Stimulated activated CD8-positive, alpha-beta memory T cell treated with anti-CD3 and anti-CD28 coated beads, Interleukin-7, amount 100 ng/mL, for 1 hour (primary cell): ENCODE measurements at places on chromosomes 1 and 21.

DNA sequence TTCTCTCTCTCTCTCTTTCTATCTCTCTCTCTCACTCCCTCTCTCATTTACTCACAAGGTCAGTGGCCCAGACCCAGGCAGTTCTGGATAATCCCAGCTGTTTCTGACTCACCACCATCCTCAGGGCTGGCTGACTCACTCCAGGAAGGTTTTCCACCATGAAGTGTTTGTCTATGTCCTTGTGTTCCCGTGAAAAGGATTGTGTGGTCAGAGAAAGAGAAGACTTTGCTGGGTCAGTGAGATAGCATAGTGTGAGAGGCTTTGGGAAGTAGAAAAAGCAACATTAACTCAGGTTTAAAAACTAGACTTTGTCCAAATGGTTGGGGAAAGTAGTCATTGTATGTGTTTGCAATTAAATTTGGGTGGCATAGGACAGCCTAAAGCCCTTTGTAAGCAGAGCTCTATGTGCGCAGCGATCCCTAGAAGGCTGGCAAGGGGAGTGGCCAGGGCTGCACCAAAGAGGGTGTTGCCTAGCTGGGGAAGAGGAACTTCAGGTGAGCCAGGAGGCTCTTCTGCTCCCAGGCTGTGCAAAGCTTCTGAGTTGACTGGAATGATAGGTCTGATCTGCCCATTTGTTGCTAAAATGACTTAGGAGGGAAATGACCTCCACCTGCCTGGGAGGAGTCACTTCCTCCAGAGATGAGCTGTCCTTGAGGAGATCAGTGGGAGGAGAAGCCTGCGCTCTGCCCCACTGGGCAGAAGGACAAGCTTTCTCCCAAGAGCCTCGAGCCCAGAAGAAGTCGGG, 4.9 kb upstream of the CAPN2 start:
- DNase-seq = no peak

DNA sequence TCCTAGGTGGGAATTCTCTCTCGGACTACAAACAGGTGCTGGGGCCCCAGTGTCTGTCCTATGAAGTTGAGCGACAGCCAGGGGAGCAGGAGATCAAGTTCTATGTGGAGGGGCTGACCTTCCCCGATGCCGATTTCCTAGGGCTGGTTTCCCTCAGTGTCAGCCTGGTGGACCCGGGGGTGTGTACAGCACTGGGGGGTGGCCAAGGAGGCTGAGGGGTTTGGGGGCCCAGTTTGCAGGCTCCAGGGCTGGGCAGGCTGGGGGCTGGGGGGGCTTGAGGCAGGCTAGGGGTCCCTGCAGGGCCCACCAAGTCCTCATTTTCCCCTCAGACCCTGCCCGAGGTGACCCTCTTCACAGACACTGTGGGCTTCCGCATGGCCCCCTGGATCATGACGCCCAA, 20.3 kb upstream of the PADI3 start:
- no peak for DNase-seq

DNA sequence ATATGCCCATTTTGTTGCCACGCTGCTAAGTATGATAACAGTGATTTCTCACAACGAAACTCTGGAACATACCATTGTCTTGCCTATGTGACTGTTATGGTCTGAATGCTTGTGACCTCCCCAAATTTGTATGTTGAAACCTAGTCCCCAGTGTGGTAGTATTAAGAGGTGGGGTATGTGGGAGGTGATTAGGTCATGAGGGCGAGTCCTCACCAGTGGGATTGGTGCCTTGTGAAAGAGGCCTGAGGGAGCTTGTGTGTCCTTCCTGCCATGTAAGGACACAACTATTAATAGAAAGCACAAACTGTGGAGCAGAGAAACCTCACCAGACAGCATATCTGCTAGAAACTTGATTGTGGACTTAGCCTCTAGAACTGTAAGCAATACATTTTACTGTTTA, 84.6 kb downstream of the SELENOF start:
- no peak for DNase-seq

GRCh38 chr1:246534114-246534513, 27.0 kb upstream of the SMYD3 start:
- DNase-seq = no peak

DNA sequence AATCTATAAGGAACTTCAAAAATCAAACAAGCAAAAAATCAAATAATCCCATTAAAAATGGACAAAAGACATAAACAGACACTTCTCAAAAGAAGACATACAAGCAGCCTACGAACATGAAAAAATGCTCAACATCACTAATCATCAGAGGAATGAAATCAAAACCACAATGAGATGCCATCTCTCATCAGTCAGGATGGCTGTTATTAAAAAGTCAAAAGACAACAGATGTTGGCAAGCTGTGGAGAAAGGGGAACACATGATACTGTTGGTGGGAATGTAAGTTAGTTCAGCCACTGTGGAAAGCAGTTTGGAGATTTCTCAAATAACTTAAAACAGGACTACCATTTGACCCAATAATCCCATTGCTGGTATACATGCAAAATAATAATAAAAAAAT, 226.4 kb downstream of the S1PR1 start:
- no peak for DNase-seq

DNA sequence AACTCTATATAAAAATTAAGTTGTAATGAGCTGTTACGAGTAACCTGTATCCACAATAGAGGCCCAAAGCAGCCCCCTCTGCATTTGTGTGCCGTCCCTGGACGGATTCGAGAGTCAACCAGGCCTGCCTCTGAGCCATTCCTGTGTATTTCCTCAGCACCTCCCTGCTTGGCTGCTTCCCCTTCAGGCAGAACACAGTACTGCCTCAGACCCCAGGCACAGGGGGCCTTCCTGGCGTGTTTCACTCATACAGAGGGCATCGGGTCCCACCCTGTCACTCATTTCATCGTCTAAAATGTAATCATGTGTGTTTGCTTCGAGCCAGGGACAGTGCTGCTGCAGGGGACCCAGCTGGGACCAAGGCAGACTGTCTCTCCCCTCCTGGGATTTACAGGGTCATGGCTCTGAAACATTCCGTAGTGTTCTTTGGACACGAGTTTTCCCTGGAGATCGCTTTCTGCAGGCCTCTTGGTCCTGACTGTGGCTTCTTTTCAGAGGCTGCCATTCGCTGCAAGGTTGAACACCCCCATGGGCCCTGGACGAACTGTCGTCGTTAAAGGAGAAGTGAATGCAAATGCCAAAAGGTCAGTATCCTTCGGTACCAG, 19.4 kb downstream of the LGALS8 start:
- DNase-seq = no peak

- DNase-seq = no peak
These were observed 670 bp downstream of the CLSTN1 start for GRCh38 chr1:9822897-9823692.

DNA sequence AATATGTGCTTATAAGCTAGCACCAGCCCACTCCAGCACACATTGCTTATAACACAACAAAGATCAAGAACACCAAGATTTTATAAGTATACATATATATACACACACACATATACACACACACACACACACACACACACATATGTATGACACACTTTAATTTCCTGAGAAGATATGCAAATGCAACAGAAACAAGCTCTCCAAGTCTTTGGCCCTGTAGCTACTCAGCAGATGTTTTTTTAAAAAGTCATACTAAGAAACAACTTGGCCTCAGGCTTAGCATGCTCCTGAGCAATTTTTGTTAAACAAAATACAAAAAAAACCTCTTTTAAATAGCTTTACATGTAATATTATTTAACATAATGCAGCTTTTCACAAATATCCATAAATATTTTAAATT, 11.1 kb downstream of the TNFSF18 start:
- DNase-seq = no peak

- no peak for DNase-seq
These were observed 20.0 kb downstream of the PIK3CD start for GRCh38 chr1:9671377-9672140.

GRCh38 chr1:168466714-168467131, 77.1 kb downstream of the XCL2 start:
- DNase-seq = no peak

DNA sequence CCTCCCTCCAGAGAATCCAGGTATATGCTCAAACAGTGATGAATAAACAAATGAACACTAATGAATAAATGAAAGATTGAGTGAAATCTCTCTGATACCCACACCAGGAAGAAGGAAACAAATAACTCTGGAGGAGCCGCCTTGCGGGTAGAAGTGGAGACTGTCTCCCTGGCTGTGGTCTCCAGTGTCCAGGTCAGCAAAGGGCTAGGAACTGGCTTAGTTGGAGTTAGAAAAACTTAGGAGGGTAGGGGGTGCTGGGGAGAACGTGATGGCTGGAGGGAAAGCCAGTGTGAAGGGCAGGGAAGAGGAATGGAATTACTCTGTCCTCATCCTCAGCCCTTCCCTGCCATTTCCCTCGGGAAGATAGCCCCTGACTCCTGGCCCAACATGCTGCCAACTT, 537 bp downstream of the RHBDL2 start:
- DNase-seq = no peak

DNA sequence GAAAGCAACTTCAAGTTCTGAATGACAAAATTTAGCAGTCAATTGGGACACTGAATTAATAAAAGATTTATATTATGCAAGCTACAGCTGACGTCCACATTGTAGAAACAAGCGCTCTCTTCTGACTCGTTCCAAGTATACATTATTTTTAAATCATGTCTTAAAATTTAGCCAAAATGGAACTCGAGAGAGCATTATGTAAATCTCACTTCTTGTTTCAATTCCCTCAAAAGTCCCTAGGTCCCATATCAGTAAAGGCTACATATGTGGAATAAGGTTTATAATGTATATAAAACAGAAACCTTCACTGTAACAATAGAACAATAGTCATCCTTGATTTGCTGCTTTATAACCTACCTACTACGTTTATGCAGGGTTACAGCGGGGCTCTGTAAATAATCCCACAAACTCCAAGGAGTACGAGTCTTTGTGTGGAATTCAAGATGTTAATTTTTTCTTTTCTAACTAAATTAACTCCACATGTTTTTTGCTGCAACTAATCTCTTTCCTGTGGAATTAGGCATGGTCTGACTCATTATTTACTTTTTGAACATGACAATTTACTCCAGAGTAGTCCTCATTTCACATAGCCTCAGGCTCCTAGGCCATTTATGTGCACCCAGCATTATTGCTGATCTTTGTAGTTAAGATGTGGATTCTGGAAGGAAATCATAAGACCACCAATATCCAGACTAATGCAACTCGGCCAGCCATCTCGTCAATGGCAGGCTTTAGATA, 785.1 kb downstream of the LTN1 start:
- no peak for DNase-seq

GRCh38 chr1:211490821-211491415, 1.0 kb downstream of the RD3 start:
- no peak for DNase-seq

DNA sequence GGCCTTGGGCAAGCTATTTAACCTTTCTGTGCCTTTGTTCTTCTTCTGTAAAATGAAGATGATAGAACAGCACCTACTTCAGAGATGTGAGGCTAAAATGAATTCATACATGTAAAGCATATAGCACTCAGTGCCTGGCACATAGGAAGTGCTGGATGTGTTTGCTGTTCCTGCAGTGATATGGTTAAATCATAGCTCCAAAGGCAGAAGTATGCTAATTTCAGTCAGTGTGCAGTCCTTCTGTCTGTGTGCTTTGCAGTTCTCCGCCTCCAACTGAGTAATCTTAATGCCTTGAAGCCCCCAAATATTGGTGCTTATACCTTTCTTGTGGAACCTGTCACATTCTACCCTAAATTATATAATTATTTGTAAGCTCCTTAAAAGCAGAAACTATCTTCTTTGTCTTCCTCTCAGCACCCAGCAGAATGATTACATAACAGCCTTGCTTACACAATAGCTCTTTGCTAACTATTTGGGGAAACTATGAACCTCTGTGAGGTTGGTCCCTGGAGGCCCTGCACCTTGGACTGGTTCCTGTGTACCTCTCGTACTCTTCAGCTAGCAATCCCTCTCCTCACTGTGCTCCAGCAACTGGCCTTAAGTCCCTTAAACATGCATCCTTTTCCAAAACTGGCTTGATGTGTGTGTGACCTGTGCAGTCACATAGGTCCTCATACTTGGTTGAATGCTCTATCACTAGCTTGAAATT, 57.0 kb upstream of the CACYBP start:
- no peak for DNase-seq

- no peak for DNase-seq
These were observed 18.3 kb upstream of the NGF start for GRCh38 chr1:115356356-115356755.

- no peak for DNase-seq
These were observed 136.8 kb downstream of the URB2 start for GRCh38 chr1:229762891-229763290.
